ENCODE measurements at places on chromosomes 5 and 9.

GRCh38 chr9:114335745-114336144, 6.1 kb downstream of the ORM2 start:
- DNase-seq: no peak

DNA sequence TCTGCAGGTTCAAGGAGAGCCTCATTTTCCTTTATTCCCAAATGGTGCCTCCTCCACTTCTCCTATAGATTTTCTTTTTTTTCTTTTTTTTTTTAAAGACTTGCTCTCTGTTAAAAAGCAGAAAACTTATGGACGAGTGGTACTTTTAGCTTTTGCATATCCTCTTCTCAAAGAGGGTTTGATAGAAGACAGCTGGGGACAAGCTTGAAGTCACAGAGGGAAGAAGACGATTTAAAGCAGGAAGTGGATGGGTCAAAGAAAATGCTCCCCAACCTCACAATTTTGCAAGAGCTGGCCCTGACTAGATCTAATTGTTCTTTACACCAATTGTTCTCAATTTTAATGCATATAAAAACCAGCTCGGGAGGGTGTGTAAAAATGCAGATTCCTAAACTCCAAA, 48.9 kb downstream of the APBA1 start:
- DNase-seq: no peak

- no peak for DNase-seq
Measured at GRCh38 chr5:132083071-132083678, 9.6 kb downstream of the CSF2 start.

DNA sequence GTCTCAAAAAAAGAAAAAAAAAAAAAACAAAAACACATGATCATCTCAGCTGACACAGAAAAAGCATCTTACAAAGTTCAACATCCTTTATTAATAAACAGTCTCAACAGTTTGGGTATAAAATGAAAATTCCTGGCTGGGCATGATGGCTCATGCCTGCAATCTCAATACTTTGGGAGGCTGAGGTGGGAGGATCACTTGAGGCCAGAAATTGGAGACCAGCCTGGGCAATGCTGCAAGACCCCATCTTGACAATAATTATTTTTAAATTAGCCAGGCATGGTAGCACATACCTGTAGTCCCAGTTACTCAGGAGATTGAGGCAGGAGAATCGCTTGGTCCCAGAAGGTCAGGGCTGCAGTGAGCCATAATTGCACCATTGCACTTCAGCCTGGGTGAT, 7.9 kb upstream of the CNTRL start:
- DNase-seq: no peak

- DNase-seq: no peak
Measured at GRCh38 chr5:17118631-17119030, 98.8 kb upstream of the BASP1 start.

DNA sequence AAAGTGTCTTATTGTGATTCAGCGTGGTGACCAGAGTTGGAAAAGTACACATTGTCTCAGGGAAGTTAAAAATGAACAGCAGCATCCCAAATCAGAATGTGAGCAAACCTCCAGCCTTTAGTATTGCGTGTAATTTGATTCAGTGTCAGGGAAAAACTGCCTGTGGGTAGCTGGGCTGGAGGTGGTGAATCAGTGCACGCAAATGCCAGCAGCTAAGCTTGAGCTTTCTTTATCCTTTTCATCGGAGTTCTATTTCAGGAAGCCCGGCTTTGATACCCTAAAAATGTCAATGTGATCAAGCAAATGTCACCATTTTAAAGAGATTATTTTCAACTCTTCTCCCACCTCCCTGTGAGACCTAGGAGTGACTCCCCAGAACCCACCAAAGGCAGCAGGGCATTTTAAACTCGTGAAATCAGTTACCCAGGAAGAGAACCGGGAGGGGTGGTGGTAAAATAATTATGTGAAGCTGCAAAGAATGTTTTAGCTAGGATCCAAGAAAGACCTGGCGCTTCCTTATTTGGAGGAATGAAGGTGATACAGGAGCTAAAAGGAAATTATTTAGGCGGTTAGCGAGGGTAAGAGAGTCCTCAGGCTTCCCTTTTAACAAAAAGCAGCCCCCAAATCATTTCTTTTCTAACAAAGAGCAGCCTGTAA, 25.7 kb upstream of the C5orf47 start:
- no peak for DNase-seq

DNA sequence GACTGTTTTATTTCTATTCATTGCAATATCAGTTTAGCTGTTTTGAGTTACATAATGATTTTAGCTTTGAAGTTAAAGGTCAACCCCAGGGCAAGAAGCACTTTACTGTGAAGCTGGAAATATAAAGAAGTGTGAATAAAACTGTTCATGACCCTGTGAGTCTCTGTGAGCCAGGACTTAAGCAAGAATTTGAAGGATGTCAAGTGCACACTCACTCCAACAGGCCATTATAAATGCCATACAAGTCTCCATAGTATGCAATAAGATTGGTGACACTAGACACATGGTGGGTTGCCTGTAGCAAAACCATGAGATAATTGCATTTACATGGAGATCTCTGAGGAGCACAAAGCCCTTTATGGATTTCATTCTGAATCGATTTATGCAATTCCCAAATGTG, 318.7 kb upstream of the ITGA1 start:
- DNase-seq: no peak

DNA sequence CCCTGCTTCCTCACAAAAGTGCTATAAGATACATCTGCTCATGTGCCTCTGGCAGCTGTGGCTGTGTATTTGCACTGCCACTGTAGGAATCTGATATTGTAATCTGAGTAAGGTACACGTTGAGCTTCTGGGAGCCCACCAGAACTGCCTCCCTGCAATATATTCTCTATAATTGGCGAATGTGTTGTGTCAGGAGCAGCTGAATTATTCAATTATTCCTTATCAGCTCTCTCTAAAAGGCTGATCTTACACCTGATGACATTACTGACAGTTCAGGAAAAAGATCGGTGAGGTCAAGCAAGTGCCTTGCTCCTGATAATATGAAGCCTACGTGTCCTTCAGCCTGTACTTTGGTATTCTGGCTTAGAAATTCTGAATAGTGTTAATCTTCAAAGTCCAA, 1015.0 kb downstream of the CDH9 start:
- DNase-seq: no peak

DNA sequence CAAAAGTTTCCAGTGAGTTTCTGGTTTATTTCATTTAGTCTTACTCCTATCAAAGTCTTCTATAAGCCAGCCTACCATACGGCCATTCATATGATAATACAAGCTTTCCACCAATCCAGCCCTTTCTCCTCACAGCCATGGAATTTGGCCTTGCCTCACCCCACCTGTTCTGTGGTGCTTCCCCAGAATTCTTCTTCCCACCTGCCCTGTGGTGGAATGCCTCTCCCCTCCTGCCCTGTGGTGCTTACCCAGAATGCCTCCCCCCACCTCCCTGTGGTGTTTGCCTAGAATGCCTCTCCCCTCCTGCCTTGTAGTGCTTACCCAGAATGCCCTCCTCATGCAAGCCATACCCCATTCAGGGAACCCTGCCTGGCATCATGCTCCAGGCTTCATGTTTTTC, 90.3 kb upstream of the APC start:
- DNase-seq: no peak

GRCh38 chr9:32899761-32900160, 101.7 kb downstream of the APTX start:
- DNase-seq: no peak

DNA sequence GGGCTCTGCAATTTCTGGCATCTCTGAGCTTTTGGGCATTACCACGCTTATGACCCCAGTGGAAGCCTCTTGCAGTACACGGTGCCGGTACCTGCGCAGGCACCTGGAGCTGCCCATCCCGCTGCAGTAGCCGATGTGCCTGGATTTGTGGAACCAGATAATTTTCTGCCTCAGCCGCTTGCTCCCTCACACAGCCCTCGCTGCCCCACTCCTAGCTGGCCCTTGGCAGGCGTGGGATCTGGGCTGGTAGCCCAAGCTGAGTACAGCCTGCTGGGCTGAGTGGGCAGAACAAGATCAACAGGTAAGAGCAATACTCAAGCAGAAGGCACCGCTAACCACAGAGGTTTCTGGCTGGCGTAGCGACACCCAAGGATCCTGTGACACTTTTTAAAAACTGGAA, 1808.8 kb upstream of the ACO1 start:
- no peak for DNase-seq

DNA sequence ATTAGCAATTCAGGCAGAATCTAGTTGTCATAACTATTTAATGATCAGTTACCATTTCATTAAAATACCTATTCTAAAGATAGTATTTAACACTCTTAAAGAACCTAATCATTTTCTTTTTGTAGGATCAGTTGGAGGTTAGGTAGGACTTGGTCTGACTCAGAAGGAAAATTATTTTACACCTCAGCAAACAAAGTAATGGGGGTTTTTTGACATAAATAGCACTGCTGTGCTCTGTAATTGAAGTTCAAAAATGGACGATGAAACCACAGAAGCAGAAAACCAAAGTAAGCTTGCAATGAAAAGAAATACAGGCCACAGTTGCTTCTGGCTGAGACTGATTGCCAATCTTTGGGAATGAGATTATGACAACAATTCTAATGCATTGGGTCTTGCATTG, 187.0 kb upstream of the TRPM3 start:
- no peak for DNase-seq

DNA sequence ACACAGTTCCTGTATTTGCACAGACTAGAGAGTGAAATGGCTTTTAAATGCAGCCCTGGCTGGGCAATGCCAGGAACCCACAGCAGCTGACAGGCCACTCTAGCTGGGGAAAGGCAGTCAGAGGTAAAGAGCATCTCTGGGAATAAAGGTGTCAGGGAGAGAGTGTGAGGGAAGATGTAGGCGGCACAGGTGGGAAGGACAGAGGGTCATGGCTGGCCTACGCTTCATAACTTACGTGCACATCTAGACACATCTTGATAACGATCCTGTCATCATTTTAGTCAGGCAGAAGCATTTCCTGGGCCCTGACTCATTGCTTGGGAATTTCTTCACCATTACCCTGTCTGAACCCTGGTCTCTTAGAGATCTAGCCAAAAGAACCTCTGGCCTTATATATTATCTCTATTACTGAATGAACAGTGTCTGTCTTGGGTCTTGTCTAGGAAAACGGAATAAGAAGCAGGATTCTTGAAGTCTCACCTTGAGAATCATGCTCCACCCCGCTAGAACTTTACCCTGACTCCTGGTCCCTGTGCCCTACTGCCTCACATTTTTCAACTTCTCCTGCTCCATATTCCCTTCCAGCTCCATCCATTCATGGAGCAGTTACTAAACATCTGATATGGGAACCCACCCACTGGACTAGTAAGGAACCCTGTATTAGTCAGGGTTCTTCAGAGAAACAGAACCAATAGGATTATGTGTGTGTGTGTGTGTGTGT, 106.4 kb upstream of the ELL2 start:
- DNase-seq: no peak

DNA sequence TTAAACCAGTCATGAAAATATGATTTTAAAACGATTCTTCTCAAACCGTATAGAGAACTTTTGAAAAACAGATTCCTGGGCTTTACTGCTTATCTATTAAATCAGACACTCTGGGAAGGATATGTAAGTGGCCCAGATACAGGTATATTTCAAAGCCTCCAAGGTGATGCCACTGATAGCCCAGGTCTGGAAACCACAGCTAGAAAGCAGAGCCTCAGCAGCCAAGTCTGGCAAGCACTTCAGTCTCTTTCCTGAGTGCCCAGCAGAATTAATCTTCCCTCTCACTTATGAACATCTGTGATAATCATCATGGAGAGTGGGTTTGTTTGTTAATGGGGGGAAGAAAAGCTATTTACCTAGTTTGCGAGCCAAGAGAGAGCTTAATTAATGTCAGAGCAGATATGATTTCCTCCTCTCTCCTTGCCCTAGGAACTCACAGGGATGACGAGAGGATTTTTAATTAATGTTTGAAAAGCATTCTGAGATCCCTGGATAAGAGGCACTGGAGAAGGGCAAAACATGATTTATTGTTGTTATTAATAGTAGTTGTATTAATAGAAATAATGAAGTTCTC, 368.4 kb downstream of the TLE1 start:
- no peak for DNase-seq

GRCh38 chr5:135456238-135457099, 4.3 kb upstream of the TIFAB start:
- DNase-seq: peak; percentile 26

DNA sequence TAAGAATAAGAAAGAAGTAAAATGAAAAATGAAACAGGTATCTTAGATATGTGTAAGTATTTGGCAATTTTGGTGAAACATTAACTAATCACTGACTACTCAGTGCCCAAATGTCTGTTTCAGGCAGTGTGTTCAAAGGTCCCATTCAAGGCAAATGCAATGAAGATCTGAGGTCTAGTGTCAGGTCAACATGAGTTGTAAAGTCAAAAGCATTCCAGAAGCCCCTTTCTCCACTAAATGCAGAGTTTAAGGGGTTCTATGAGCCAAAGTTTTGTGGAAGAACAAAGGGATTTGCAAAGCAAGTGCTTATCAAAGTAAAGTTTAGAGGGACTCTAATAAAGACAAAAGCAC, 71.0 kb upstream of the GPBP1 start:
- DNase-seq: no peak

DNA sequence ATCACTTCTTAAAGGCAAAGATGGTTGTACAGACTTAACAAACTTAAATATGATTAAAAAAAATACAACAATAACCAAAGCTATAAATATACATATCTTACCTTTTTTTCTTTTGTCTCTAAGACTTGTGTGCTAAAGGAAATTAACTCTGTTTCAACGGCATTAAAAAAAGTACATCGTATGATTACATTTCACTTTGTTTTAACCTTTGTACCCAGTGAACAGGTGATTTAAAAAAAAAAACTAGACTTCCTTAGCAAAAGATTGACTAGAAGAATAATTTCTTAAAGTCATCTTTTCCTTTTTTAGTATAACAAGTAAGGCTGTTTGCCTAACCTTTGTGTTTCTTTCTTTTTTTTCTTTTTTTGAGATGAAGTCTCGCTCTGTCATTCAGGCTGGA, at the start of gene LRRC19:
Gene LRRC19 (minus strand): TSS at position 182 of the 400 bp plus-strand sequence. CDS start 5,978 bp downstream, outside the sequence.
- DNase-seq: no peak

DNA sequence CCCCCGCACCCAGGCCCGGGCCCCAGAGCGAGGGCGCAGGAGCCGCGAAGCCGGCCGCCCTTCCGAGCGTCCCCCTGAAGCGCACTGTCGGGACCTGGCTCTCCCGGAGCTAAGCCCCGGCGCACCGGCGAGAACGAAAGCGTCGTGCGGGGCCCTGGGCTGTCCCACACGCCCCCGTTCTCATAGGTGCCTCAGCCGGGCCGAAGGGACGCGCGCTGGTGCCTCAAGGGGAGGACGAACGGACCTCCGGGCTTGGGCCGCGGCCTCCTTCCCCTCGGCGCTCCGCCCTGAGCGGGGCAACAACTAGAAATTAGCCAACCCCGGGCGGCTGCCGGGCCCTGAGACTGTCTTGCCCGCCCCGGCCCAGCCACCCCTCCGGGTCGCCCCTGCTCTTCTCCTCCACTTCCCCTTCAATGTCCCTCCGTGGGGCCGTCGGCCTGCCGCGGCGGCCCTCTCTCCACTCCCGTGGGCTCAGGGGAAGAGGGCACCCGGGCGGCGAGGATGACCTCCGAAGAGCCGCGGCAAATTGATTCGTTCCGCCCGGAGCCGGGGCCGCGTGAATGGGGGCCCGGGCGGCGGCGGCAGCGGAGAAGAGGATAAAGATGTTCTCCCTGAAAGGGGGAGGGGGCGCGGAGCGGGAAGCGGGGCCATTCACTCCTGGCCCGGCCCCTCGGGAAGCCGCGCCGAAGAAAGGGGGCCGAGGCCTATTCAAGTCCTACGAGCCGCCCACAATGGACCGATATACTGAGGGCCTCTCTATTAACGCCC, 3.5 kb upstream of the PRDM12 start:
- no peak for DNase-seq
